ENCODE measurements at places on chromosomes 5 and 9.

DNA sequence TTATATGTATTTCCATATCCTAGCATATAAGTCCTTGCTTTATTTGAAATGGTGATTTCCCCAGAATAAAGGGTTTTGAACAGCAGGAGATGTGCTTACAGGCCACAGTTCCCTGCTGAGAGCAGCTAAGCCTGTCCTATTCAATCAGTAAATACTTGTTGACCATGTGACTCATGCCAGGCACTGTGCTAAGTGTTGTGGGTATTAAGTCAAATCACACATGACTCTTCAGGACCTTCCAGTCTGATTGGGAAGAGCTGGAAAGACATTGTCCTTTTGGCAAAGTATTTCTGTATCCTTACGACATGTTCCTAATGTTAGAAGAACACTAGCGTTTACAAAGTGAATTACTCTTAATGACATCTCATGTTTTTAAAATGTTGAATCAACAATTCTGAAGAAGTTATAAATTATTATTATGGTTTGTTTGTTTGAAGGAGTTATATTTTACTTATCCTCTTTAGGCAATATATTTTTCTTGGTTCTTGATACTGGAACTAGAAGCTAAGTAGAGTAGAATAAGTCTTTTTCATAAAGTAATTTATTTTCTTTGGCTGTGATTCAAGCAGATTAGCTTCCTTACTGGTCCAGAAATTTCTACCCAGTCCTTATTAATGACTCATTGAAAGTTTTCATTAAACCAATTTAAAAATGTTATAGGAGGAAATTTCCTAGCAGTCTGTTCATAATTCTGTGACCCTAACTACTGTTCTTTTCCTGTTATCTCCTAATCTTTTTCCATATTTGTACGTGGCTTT, 82.1 kb downstream of the GAPVD1 start:
- DNase-seq, result no peak

DNA sequence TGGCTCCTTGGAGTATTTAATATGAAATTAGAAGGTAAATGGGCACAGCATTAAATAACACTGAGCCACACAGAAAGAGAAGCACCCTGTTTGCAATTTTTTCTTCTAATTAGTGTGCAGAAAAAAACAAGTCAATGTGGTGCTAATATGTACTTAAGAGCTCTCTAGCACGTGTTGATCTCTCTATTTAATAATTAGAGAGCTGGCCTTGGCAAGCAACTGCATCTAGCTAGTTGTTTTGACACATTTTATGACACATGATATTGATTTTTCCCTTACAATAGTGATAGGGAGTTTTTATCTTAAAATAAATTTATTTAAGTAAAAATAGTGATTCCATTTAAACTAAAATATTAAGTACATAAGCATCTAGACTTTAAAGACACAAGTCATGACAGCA, 54.5 kb upstream of the NUDT12 start:
- no peak for DNase-seq

DNA sequence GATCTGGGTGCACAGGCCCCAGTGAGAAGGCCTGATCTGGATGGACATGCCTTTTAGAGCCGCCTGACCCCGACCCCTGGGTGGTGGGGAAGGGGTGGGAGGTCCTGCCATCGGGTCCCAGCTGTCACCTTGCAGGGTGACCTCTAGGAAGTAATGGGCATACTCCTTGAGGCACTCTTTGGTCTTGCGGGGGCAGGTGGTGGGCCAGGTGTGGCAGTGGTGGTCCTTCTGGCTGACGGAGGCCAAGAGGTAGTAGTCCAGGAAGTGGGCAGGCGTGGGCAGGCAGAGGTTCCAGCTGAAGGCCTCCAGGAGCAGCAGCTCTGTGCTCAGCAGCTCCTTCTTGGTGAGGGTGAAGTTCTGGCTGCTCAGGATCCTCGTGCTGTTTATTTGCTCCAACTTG, 30.0 kb downstream of the FABP6 start:
- DNase-seq, result no peak

GRCh38 chr9:19728101-19728500, 60.7 kb downstream of the SLC24A2 start:
- DNase-seq, result no peak

GRCh38 chr9:19488721-19489120, 79.9 kb downstream of the ACER2 start:
- no peak for DNase-seq

DNA sequence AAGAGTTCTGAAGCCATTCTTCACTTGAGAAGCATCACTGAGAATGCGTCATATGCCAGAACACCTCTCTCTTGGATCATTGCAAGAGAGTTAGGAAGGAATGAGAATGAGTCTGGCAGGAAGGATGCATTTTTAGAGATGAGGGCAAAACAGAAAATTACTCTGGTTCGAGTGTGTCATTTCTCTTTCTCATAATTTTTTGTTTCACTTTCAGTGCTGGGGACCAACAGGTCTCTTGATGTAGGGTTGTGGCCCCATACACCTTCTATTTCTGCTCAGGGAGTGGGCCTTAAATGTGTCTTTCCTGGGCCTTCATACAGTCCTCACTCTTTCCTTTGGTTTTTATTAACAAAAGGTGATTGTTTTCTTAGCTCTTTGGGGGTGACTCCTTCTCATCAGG, 302.4 kb downstream of the NR3C1 start:
- no peak for DNase-seq

DNA sequence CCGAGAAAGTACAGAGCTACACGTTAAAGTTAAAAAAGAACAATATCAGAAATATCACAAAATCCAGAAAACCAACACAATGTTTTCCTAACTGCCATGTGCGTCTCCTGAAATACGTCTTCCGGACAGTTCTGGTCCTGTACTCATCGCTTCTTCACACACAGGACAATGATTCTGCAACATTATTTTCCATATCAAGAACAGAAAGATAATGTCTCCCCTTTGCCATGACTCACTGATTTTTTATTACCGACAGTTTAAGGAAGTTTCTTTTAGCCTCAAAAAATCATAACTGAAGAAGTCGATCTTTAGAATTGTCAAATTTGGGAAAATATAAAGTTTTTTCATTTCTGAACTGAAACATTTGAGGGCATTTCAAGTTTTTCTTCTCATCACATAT, 2.5 kb downstream of the TBC1D9B start:
- DNase-seq, result no peak

DNA sequence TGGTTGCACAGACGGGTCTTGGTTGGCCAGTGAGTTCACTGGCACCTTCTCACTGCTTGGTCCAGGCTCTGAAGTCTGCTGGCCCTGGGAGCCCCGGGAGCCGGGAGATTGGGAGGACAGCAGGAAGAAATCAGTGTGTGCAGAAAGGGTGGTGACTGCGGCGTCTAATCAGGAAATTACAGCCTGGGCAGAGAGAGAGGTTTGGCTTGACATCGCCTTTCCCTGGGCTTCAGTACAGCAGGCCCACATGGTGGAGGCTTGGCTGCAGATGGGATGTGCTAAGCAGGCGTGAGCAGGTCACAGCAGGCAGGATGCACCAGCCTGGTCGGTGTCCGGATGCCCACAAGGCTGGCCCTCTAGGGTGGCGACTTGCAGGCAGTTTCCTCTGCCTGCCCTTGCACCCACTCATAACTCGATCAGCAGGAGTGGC, 17.2 kb downstream of the PITX1 start:
- DNase-seq, result no peak

- DNase-seq, result no peak
These were observed 68.5 kb downstream of the RICTOR start for GRCh38 chr5:39005566-39006232.

GRCh38 chr5:52262844-52263243, 524.9 kb upstream of the ITGA1 start:
- DNase-seq, result no peak

GRCh38 chr9:127114606-127115005, 7.8 kb downstream of the ANGPTL2 start:
- DNase-seq, result no peak

- no peak for DNase-seq
These were observed 18.0 kb downstream of the ITGA2 start for GRCh38 chr5:53006911-53007890.

All from hindlimb muscle (tissue), 1 donor.